ENCODE measurements at places on chromosomes 4 and X. TPM values are rescaled to one million over a fixed set of nuclear protein-coding genes. Genes with fewer than 3 reads are reported as not detected.

The COX7B2 gene
- total RNA-seq, result not detected

The GATA1 gene
- not detected for total RNA-seq

The WDR44 gene
- total RNA-seq, result 15.9 TPM

The CENPVL2 gene
- total RNA-seq, result not detected

The CTAG1A gene
- total RNA-seq, result not detected

The CXCL5 gene
- total RNA-seq, result not detected

The MTNR1A gene
- not detected for total RNA-seq

The SHROOM3 gene
- not detected for total RNA-seq

The SMIM20 gene
- 14.2 TPM for total RNA-seq

The PF4V1 gene
- not detected for total RNA-seq

The AR gene
- 0.23 TPM for total RNA-seq

The GPC4 gene
- not detected for total RNA-seq

The UGT2B17 gene
- not detected for total RNA-seq

The HMX1 gene
- not detected for total RNA-seq

The SHROOM2 gene
- total RNA-seq, result not detected

The SH3BP2 gene
- total RNA-seq, result 90.0 TPM

The H2BW2 gene
- total RNA-seq, result not detected

The CXCL9 gene
- total RNA-seq, result 0.84 TPM

The AADAT gene
- not detected for total RNA-seq

The CCDC120 gene
- 7.5 TPM for total RNA-seq

The BTK gene
- total RNA-seq, result 0.10 TPM

The DACH2 gene
- not detected for total RNA-seq

The NHSL2 gene
- 0.48 TPM for total RNA-seq

The IL3RA gene
- total RNA-seq, result 8.2 TPM

The TMSB15C gene
- 2.9 TPM for total RNA-seq

The CXorf49 gene
- not detected for total RNA-seq

Measured in activated naive CD4-positive, alpha-beta T cell treated with anti-CD3 and anti-CD28 coated beads, Interleukin-2, amount 10 ng/mL, durations not matched to agents 5 hours and 36 hours (primary cell).